H9 (cell line): ENCODE measurements at places on chromosomes 16 and 17. TPM values are rescaled to one million over a fixed set of nuclear protein-coding genes. Genes with fewer than 3 reads are reported as not detected.
A peak's percentile ranks its signal among the peaks of the same experiment; 100 is the strongest.

The FOXO3B gene
- 18.6 and 18.7 TPM in 2 replicates for total RNA-seq

The QPRT gene
- 107 TPM in 2 replicates for total RNA-seq

The SHISA9 gene
- 7.0 and 8.6 TPM in 2 replicates for total RNA-seq

The BHLHA9 gene
- total RNA-seq = not detected in 2 replicates

The HOXB7 gene
- total RNA-seq = not detected in 2 replicates

The RGS9 gene
- total RNA-seq = 12.0 and 12.3 TPM in 2 replicates

The TBC1D3 gene
- total RNA-seq = not detected in 2 replicates

The CCL17 gene
- total RNA-seq = not detected in 2 replicates

The ERN2 gene
- 1.2 and 2.1 TPM in 2 replicates for total RNA-seq

The TBC1D3C gene
- total RNA-seq = not detected in 2 replicates

The DOC2B gene
- total RNA-seq = 1.9 and 2.1 TPM in 2 replicates

The RNF43 gene
- 0.42 and 0.72 TPM in 2 replicates for total RNA-seq

The UTS2R gene
- 0.75 and 0.94 TPM in 2 replicates for total RNA-seq

- H3K36me3 ChIP-seq = peaks cover 49% of the 10 kb centered on the region
- H3K27me3 ChIP-seq = no peaks in the 10 kb centered on the region
- H3K27ac ChIP-seq = no peak overlapping the region
Measured at GRCh38 chr17:2905269-2905668, 109.0 kb downstream of the RAP1GAP2 start.

DNA sequence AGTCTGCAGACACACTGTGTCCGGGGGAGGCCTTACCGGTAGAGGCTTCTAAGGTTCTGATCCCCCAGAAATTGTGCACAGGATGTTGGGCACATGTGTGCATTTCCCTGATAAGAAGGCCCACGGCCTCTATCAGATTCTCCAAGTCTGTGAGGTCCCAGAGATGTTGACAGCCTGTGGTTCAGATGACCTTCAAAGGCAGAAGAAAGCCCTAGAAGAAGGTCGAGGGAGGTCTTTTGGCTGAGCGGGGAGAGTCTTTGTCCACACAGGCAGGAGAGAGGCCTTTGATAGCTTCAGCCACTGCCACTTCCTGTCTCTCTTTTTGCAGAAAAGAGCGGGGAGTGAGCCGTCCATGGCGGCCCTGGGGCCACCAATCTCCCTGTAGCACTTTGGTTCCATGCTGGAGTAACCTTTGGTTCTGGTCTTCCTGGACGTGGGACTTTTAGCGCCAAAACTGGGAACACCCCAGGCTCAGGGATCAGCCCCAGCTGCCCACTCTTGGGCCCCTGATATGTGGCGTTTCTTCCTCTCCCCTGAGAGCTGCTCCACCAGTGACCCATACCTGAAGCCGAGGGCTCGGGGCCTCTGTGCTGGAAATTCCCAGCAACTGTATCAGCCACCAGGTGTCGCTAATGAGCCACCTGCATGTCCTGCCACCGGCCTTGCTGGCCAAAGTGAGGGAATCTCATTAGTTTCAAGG, 28.1 kb upstream of the LGALS9 start:
- H3K36me3 ChIP-seq = peaks cover 36% of the 10 kb centered on the region
- H3K4me1 ChIP-seq = no peaks in the 10 kb centered on the region
- H3K27ac ChIP-seq = no peak overlapping the region
- H3K27me3 ChIP-seq = no peaks in the 10 kb centered on the region
- H3K4me3 ChIP-seq = no peak overlapping the region

DNA sequence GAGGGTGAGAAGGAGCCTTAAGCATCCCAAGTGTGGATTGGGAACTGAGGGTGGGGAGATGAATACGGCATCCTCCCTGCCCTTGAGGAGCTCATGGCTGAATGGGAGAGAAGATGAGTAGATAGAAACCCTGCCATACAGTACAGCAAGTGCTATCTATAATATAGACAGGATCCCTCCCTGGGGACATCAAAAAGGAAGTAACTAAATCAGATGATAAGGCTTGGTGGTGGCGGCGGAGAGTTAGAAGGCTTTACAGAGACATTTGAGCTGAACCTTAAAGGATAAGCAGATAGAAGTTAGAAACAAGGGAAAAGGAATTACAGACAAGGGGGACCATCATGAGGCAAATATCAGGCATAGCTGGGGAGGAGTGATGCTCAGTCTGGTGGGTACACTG, 67.5 kb upstream of the TMEM132E start:
- H3K4me1 ChIP-seq = no peaks in the 10 kb centered on the region
- no peaks in the 10 kb centered on the region for H3K36me3 ChIP-seq
- H3K27me3 ChIP-seq = no peaks in the 10 kb centered on the region
- H3K27ac ChIP-seq = no peak overlapping the region
- no peak overlapping the region for H3K4me3 ChIP-seq

- H3K4me3 ChIP-seq = peak overlapping the region; percentile 22
- no peaks in the 10 kb centered on the region for H3K4me1 ChIP-seq
- DNase-seq = peak; percentile 68
- no peaks in the 10 kb centered on the region for H3K36me3 ChIP-seq
- H3K27ac ChIP-seq = no peak overlapping the region
Measured at GRCh38 chr17:36941265-36942010, 4.2 kb downstream of the LHX1 start.

DNA sequence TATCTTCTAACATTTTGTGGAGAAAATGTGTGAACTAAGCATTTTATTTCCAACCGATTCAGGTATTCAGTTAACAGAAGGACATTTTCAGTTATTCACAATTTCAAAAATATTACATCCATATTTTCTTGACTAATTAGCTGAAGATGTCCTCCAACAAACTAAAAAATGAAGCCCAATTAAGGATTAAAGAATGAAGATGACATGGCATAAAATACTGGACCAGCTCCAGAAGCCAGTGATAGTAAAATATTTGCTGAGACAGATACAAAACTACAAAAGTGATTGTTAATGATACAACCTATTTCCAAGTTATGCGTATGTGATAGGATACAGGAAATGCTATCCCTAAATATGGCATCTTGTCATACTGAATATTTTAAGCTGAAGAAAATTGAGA, 48.6 kb downstream of the PMP22 start:
- no peaks in the 10 kb centered on the region for H3K27me3 ChIP-seq
- no peak overlapping the region for H3K4me3 ChIP-seq
- H3K27ac ChIP-seq = no peak overlapping the region
- no peaks in the 10 kb centered on the region for H3K4me1 ChIP-seq
- no peaks in the 10 kb centered on the region for H3K36me3 ChIP-seq

DNA sequence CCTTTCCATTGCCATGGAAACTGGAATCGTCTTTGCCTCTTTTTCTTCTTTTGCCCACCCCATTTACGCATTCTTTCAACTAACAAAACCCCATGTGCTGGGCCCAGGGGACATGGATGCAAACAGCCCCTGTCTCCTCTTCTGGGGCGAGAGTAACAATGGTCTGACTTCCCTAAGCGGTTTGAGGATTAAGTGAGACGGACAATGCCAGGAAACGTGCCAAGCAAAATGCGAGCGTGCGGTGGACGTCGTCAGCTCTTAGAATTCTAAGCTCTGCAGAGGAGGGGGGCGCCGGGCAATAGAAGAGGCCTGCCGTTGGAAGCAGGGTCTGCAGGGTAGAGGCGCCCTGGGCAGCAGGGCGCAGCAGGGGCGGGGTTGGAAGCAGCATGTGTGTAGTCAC, 42.4 kb upstream of the JPH3 start:
- no peak for DNase-seq
- H3K36me3 ChIP-seq = peaks cover 9% of the 10 kb centered on the region
- no peaks in the 10 kb centered on the region for H3K4me1 ChIP-seq
- H3K27me3 ChIP-seq = no peaks in the 10 kb centered on the region
- no peak overlapping the region for H3K27ac ChIP-seq

- H3K4me1 ChIP-seq = no peaks in the 10 kb centered on the region; the same call in 1 of the 2 replicates
- no peak overlapping the region for H3K4me3 ChIP-seq
- no peaks in the 10 kb centered on the region for H3K27me3 ChIP-seq
- no peaks in the 10 kb centered on the region for H3K36me3 ChIP-seq
Measured at GRCh38 chr17:40547079-40547784, 18.0 kb downstream of the CCR7 start.

GRCh38 chr17:14396547-14396946, 95.7 kb downstream of the HS3ST3B1 start:
- no peak for DNase-seq
- no peaks in the 10 kb centered on the region for H3K27me3 ChIP-seq
- H3K4me3 ChIP-seq = no peak overlapping the region
- no peak overlapping the region for H3K27ac ChIP-seq
- peaks cover 3% of the 10 kb centered on the region; the same call in 2 of the 3 replicates for H3K36me3 ChIP-seq

DNA sequence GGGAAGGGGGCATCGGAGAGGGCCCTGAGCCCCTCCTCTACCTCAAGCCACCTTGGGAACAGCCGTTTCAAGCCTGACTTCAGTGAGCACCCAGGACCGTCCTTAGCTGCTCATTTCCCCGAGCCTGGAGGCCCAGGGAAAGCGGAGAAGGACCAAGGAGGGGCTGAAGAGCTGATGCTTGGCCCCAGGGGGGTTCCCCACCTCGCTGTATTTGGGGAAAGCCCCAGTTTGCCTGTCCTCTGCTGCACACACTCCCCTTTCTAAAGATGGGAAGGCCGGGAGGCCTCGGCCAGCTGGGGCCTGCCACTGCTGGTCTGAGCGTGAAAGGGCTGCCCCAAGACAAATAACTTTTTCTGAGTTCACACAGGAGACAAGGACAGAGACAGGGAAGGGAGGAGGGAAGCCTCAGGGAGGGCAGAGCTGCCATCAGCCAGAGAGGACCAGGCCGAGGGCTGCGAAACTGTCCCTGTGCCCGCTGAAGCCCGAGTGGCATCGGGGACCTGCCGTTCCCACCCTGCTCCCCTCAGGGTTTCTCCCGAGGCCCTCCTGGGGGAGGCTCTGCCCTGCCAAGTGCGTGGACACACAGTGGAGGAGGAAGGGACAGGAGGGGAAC, 11.6 kb downstream of the ZACN start:
- no peak for DNase-seq
- peaks cover 24% of the 10 kb centered on the region; the same call in 2 of the 3 replicates for H3K36me3 ChIP-seq
- H3K4me3 ChIP-seq = no peak overlapping the region
- no peak overlapping the region for H3K27ac ChIP-seq
- no peaks in the 10 kb centered on the region for H3K27me3 ChIP-seq

GRCh38 chr17:77264617-77265230, 124.0 kb downstream of the SEC14L1 start:
- peak; percentile 38 for DNase-seq
- no peaks in the 10 kb centered on the region for H3K27me3 ChIP-seq
- H3K27ac ChIP-seq = no peak overlapping the region
- H3K4me3 ChIP-seq = no peak overlapping the region
- H3K36me3 ChIP-seq = no peaks in the 10 kb centered on the region

DNA sequence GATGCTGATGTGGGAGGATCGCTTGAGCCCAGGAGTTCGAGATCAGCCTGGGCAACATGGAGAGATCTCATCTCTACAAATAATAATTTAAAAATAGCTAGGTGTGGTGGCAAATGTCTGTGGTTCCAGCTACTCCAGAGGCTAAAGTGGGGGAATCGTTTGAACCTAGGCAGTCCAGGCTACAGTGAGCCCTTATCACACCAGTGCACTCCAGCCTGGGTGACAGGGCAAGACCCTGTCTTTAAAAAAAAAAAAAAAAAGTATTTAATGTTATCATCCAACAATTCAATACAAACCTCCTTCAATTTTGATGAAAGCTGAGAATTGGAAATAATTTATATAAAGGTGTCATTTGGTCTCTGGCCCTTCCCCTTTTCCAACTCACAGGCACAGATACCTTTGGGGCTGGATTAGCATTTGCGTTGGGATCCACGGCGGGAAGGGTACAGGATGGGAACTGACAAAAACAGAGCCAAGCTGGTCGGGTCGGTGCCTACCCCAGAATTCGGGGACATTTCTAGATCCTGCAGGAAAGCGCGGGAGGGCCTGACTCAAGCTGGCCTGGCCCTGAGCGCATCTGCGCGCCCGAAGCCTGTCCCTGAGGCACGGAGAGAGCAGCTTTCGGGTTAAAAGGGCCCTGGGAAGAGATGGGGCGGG, 860 bp upstream of the DCAF7 start:
- peak overlapping the region; percentile 98 for H3K4me3 ChIP-seq
- no peaks in the 10 kb centered on the region for H3K27me3 ChIP-seq
- no peak for DNase-seq
- no peak overlapping the region for H3K27ac ChIP-seq
- H3K4me1 ChIP-seq = no peaks in the 10 kb centered on the region

GRCh38 chr16:81181013-81181720, 57.3 kb upstream of the BCO1 start:
- H3K27me3 ChIP-seq = no peaks in the 10 kb centered on the region
- H3K36me3 ChIP-seq = no peaks in the 10 kb centered on the region
- H3K27ac ChIP-seq = peak overlapping the region; percentile 81
- peaks cover 5% of the 10 kb centered on the region; the same call in 1 of the 2 replicates for H3K4me1 ChIP-seq
- peak; percentile 96 for DNase-seq

DNA sequence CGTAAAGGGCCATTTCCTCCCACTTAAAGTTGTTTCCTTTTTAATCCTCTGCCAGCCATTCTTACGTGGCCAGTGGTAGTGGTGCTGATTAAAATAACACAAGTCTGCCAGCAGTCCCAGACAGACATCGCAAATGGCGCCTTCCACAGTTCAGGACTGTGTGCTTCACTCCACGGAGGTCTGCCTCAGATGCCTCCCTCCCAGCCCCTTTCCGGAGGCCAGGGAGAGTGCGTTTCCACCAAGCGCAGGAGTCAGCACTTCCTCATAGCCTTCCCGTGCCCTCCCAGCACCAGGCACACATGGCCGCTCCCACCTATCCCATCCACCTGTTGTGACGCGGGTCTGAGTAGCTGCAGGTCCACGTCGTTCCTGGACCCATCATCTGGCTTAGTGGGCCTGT, 205.6 kb downstream of the RPTOR start:
- H3K4me1 ChIP-seq = peaks cover 8% of the 10 kb centered on the region; the same call in 1 of the 2 replicates
- peaks cover 2% of the 10 kb centered on the region; the same call in 1 of the 3 replicates for H3K36me3 ChIP-seq
- no peaks in the 10 kb centered on the region for H3K27me3 ChIP-seq
- peak; percentile 31 for DNase-seq
